ENCODE measurements at places on chromosomes 3 and 15. TPM values are rescaled to one million over a fixed set of nuclear protein-coding genes. Genes with fewer than 3 reads are reported as not detected.

The CIB2 gene
- total RNA-seq, result 1.7 TPM

The PDZRN3 gene
- total RNA-seq, result not detected

DNA sequence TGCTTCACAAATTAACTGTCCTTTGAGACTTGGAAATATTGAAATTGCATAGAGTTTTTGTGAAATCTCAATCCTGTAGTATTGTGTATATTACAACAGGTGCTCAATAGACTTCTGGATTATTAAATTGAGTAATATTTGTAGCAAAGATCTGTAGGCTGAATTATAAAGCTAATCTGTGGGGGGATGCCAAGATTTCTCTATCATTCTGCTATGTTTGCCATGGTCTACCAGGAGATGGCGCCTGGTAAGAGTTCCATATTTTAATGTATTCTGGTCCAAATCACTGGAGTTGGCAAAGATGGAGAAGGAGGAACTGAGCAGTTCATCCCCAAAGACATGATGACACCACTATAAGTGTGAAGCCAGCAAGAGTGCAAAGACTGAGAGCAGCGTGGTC is 340.9 kb upstream of the TPRG1 start:
- no peak for DNase-seq
- H3K4me1 ChIP-seq, result peaks cover 17% of the 10 kb centered on the region
- no peaks in the 10 kb centered on the region for H3K27me3 ChIP-seq
- no peak overlapping the region for H3K4me3 ChIP-seq

GRCh38 chr15:71798641-71799040 is 11.7 kb upstream of the NR2E3 start:
- no peak for DNase-seq
- H3K4me1 ChIP-seq, result no peaks in the 10 kb centered on the region
- H3K4me3 ChIP-seq, result no peak overlapping the region
- H3K27me3 ChIP-seq, result peaks cover 5% of the 10 kb centered on the region
- no peaks in the 10 kb centered on the region for H3K36me3 ChIP-seq

GRCh38 chr3:149954812-149955211 is 15.9 kb downstream of the PFN2 start:
- no peaks in the 10 kb centered on the region for H3K27me3 ChIP-seq
- H3K4me3 ChIP-seq, result no peak overlapping the region
- DNase-seq, result no peak
- H3K27ac ChIP-seq, result no peak overlapping the region
- no peaks in the 10 kb centered on the region for H3K36me3 ChIP-seq
- peaks cover 16% of the 10 kb centered on the region for H3K4me1 ChIP-seq

The SAMD7 gene
- not detected for total RNA-seq

Measured in CD4-positive, alpha-beta memory T cell (primary cell).